H9 (cell line): ENCODE measurements at places on chromosomes 7 and 10.

DNA sequence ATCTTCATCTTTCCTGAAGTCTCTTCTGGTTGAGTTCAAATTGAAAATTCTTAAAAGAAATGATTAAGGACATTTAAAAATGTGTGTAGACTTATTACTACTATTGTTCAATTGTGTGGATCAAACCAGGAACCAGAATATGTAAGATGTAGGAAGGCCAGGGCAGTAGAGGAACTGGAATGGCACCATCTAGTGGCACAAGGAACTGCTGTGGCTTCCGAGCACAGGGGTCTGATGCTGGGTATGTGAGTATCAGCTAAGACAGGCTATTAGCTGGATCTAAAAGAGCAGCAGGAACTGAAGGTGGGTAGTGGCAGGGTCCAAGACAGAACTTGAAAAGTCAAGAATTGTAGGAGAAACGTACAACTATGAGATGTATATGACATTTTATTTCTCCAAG lies 247.3 kb downstream of the SEMA3A start:
- peak; percentile 71 for DNase-seq

- DNase-seq, result no peak
Measured at GRCh38 chr10:125520968-125521367, 162.0 kb downstream of the TEX36 start.

DNA sequence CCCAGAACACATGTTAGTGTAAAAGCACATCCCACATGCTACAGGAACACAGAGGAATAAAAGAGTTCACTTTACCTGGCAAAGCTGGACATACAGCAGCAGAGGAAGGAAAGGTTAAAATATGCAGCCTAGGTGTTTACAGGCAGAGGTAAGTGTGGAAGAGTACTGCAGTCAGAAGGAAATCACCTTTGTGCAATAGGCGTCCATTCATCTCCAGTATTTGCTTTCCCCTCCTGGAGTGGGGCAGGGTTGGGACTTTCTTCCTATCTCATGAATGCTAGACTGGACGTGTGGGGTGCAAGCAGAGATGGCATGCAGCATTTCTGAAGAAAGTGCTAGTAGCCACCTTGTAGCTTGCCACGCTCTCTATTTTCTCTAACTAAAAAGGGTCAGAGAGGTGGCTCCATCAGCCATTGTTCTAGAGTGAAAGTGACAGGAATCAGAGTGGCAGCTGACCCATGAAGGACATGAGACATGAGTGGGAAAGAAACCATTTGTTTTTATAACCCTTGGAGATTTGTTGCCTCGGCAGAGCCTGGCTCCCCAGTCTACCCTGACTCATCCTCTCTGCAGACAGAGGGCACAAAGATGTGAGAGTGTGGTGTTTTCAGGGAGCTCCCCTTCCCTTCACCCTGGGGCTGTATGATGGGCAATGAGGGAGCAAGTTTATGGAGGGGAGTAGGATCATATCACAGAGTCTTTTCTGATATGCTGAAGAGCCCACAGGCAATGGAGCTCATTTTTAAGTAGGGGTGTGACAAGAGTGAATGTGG lies 101.2 kb upstream of the SEC61G start:
- no peak for DNase-seq

GRCh38 chr7:45658716-45659495 lies 84.7 kb downstream of the ADCY1 start:
- DNase-seq, result no peak

GRCh38 chr10:122930140-122930539 lies 19.7 kb downstream of the FAM24A start:
- no peak for DNase-seq

- DNase-seq, result no peak
Measured at GRCh38 chr10:123475466-123475865, 190.7 kb upstream of the GPR26 start.

DNA sequence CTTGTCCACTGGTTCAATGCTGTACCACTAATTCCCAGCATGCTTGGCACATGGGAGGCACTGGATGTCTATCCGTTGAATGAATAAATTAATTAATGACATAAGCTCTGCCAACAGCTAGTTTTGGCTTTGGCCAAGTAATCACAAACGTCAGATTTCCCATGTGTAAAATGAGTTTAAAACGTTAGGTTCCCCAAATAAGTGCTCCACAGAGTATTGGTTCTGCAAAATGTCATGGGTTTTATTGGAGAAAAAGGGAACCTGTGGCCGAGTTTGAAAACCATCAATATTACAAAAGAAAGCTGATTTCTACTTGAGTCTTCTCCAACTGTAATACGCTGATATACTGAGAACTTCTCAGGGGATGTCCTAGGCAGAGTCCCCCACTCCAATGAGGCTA lies 23.2 kb downstream of the ELMO1 start:
- no peak for DNase-seq

GRCh38 chr10:10778959-10779358 lies 238.7 kb upstream of the CELF2 start:
- DNase-seq, result no peak

- no peak for DNase-seq
Measured at GRCh38 chr10:24493165-24493564, 230.5 kb downstream of the ARHGAP21 start.

DNA sequence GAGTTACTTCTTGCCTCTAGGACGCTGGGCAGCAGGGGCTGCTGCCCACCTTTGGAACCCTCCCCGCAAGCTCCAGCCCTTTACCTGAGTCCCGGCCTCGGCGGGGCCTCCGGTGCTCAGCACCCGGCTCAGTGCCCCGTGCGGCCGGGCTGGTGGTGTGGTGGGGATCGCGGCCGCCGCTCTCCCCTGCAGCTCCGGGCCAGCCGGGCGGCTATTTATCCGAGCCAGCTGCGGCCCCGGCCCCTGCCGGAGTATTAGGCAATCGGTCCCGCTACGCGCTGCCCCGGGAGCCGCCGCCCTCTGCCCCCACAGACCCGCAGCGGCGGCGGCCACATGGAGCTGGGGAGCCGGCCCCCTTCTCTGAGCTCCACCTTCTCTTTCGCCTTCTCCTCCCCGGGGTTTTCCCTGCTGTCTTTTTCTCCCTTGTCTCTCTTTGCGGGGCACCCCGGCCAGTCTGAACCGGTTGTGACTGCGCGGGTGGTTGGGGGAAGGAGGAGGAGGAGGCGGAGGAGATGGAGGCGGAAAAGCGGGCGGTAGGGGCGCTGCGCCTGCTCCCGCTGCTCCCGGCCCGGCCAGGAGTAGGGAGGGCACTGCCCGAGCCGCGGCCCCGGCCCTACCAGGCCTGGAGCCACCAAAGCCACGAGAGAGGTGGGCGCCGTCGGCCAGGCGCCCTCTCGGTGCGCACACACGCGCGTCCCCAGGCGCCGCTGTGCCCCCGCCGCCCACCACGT lies at the start of gene SLC16A9:
Gene SLC16A9, minus strand, starts transcription at position 456 of the 731 bp plus-strand sequence. CDS start 25,559 bp downstream, outside the sequence.
- peak; percentile 71 for DNase-seq

GRCh38 chr7:43454936-43455518 lies 127.9 kb upstream of the STK17A start:
- no peak for DNase-seq

DNA sequence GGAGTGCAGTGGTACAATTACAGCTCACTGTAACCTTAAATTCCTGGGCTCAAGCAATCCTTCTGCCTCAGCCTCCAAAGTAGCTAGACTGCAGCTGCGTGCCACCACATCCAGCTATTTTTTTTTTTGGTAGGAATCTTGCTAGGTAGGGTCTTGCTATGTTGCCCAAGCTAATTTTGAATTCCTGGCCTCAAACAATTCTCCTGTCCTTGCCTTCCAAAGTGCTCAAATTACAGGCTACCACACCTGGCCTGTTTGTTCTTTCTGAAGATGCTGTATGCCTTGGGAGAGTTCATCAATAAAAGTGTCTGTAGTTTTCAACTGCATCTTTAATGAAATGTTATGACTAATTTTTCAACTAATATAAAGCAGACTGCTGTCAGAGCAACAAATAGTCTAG lies 452 bp downstream of the SAMD9 start:
- no peak for DNase-seq

- no peak for DNase-seq
Measured at GRCh38 chr7:132508724-132509353, 67.4 kb downstream of the PLXNA4 start.

DNA sequence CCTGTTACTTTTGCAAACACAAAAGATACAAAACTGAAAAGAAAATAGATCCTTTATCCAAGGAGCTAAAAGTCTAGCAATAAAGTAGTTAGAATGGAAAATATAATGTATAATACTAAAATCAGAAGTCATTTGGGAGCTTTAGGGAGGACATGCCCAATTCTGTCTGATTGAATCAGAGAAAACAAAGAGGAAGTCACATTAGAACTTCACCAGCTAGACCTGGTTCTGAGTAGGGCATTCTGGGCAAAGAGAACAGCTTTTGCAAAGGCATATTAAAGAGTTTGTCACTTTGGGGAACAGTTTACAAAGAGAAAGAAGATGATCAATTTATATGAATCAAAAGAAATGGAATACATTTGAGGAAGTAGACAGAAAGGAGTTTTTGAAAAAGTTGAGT lies 107.0 kb upstream of the PRSS1 start:
- DNase-seq, result no peak

GRCh38 chr10:538895-539294 lies 150.6 kb downstream of the DIP2C start:
- no peak for DNase-seq

- peak; percentile 53 for DNase-seq
Measured at GRCh38 chr10:44689368-44689767, 221.8 kb upstream of the TMEM72 start.

GRCh38 chr10:77963901-77964300 lies 37.3 kb upstream of the DLG5 start:
- no peak for DNase-seq

GRCh38 chr7:108045669-108046068 lies 42.7 kb upstream of the LAMB1 start:
- DNase-seq, result no peak

DNA sequence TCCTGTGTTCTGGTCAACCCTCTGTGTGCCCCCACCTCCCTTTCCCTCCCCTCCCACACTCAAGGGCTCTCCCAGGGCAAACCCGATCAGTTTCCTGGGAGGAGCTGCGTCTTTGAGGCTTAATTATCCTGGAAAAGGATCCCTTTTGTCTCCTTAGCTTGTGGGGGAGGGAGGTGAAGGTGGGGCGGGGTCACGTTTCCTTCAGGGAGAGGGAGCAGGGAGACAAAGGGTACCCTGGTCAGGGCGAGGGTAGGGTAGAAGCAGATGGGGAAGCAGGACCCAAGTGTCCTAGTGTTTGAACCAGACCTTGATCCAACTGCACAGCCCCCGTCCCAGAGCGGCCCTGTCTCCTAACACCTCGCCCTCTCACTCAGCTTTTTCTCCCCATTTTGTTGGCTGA lies 90.1 kb downstream of the HIF1AN start:
- DNase-seq, result peak; percentile 72

GRCh38 chr10:69639291-69640195 lies 9.5 kb downstream of the FAM241B start:
- DNase-seq, result peak; percentile 83

DNA sequence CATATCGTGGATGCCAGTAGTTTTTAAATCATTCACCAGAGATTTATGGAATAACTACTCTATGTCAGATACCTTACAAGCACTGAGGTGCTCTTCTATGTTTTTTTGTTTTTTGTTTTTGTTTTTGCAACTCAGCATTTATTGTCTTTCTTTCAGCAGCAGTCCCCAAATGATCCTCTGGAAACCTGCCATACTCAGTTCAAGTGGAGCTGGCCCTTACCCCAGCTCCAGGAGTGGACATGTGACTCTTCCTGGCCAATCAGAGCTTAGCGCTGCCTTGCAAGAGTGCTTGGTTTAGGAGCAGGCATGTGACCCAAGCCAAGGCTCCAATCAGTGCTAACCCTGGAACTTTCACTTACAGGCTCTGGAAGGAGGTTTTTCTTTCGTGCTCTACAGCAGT lies 356.6 kb upstream of the ZMIZ1 start:
- peak; percentile 46 for DNase-seq

DNA sequence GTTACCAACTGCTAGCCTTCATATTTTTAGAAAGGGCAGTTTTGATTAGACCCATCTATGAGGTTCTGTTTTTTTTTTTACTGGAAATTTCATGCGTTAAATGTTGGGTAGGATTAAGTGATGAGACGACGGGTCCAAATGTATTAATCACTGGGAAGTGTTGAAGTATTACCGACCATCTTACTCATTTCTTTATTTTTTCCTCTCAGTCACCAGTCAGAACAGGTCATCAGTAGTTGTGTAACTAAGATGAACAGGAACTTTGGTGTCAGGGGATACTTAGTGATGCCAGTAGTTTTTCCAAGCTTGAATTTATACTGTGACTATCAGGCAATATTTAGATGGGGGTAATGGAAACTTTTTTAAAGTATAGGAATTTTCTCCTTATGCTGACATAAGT lies 14.2 kb downstream of the TFAM start:
- no peak for DNase-seq

DNA sequence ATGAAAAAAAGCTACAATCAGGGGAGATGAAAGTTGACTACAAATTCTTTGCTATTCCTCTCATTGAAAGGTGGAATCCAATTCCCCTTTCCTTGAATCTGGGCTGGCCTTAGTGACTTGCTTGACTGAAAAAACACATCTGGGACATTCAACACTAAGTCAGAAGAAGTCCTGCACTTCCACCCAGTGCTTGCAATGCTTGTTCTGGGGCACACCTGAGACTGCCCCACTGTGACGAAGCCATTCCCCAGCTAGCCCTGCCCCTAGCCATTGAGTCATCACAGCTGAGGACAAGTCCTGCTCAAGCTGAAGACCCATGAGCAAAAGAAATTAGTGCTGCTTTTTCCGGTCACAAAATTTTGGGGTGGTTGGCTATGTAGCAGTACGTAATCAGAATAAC lies 19.2 kb upstream of the GRID1 start:
- no peak for DNase-seq

GRCh38 chr7:107130487-107131220 lies 38.1 kb upstream of the HBP1 start:
- peak; percentile 41 for DNase-seq

DNA sequence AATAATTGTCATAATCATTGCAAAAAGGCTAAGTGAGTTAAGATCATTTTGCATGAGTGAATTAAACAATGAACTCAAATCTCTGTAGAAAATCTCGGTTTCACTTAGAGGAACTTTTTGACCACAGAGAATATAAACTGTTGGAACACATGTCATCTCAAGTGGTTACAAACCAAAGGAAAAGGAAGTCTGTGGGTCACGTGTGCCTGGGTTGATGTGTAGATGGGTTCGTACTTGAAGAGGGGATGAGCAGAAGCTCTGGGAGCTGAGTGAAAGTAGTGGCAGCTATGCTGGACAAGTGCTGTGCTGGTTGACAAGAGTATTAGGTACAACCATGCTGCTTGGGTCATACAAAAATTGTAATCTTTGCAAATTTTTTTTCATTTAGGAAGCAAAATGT lies 35.0 kb downstream of the GLRX3 start:
- DNase-seq, result no peak
